ENCODE measurements at places on chromosomes 13 and 19. TPM values are rescaled to one million over a fixed set of nuclear protein-coding genes. Genes with fewer than 3 reads are reported as not detected.

- no peak for DNase-seq
Observed at GRCh38 chr19:57434386-57435061, 601 bp upstream of the ZNF749 start.

DNA sequence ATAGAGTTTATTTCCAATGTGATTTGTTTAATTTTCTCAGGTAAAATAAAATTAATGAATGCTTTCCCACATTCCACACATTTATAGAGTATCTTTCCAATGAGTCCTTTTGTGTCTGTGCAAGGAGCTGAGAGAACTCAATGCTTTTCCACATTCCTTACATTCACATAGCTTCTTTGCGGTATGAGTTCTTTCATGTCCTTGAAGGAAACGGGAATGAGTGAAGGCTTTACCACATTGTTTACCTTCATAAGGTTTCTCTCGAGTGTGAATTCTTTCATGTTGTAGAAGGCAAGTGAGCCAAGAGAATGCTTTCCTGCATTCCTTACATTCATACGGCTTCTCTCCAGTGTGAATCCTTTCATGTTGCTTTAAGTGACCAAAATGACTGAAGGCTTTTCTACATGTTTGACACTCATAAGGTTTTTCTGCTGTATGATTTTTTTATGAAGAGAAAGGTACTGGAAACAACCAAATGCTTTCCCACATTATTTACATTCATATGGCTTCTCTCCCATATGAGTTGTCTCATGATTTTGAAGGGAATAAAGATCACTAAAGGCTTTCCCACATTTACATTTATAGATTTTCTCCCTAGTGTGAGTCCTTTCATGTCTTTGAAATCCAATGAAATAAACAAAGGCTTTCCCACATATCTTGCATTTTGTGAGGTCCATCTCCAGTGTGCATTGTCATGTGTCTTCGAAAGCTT is 14.4 kb upstream of the ZNF442 start:
- no peak for DNase-seq

DNA sequence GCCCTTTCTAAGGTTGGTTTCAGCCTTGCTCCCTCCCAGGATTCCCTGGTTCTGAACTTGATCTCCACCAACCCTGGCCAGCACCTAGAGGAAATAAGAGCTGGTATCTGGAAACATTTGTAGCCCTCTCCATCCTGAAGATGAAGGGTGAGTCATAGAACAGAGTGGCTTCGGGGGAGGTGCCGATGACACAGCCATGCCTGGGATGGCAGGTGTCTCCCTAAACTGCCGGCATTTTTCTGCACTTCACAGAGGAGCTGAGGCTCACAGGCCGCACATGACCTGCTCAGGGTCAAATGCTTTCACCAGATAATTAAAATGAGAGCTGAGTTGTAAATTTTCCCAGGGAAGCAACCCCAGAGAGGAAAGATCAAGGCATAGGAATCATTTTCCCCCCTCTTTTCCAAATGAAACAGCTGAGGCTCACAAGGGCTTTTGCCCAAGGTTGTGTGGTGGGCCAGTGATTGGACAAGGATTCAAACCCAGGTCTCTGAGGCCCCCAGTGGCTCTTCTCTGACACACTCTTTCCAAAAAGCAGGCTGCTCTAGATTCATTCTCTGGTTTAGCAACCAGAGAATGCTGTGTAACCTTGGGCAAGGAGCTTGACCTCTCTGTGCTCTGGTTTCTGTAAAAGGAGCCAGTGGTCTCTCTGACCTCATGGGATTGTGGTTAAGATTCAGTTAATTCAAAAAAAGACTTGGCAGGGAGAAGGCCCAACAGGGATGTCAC is 1.2 kb upstream of the SLC25A42 start:
- DNase-seq = no peak

GRCh38 chr13:46810440-46810839 is 13.5 kb upstream of the ESD start:
- DNase-seq = no peak

GRCh38 chr19:7718668-7719067 is 13.2 kb downstream of the CLEC4G start:
- DNase-seq = no peak

DNA sequence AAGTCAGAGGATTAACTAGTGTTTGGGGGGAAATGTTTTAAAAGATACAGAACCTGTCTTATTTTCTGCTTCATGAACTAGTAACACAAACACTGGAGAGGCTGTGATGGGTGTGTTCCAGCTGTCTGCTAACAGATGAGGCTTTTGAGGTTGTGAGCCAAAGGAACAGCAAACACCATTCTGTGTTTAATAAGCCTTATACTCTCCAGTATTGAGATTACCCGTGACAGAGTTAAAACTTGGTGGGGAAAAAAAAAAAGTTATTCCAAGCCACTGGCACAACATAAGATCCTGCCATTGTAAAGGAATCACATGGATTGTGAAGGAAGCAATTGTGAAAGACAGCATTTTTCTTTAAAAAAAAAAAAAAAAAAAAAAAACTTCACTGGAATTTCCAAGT is 48.4 kb downstream of the KCTD12 start:
- no peak for DNase-seq

- DNase-seq = no peak
Observed at GRCh38 chr19:33374236-33374714, 766 bp downstream of the CEBPG start.

DNA sequence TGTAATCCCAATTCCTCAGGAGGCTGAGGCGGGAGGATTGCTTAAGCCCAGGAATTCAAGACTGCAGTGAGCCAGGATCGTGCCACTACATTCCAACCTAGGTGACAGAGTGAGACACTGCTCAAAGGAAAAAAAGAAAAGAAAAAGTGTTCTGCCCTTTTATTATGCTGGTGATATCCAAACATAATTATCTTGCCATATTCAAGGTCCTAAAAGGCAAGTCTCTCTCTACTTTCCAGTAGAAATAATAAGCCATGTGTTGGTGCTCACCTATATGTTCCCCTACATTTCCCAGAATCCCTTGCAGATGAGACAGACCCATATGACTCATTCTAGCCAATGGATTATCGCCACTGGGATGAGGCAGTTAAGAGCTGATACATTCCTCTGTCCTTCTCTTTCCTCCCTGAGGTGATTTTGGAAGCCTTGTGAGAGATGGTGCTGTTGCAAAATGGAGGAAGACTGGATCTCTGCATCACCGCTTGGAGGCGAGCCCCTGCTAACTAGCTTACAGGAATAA is 58.3 kb upstream of the MRI1 start:
- no peak for DNase-seq

GRCh38 chr13:44812818-44813217 is 176.5 kb downstream of the NUFIP1 start:
- DNase-seq = no peak

- no peak for DNase-seq
Observed at GRCh38 chr13:31878955-31879354, 139.6 kb downstream of the RXFP2 start.

GRCh38 chr19:50723069-50723468 is at the start of gene CLEC11A:
Gene CLEC11A (plus strand): TSS chr19:50723364. CDS start chr19:50723526, 162 bp downstream.
- DNase-seq = no peak

GRCh38 chr19:15696654-15697194 is 23.8 kb downstream of the CYP4F12 start:
- DNase-seq = no peak

- DNase-seq = no peak
Observed at GRCh38 chr19:17686023-17686521, 2.1 kb downstream of the UNC13A start.

- DNase-seq = no peak
Observed at GRCh38 chr13:99577934-99578917, 77.0 kb downstream of the TM9SF2 start.

DNA sequence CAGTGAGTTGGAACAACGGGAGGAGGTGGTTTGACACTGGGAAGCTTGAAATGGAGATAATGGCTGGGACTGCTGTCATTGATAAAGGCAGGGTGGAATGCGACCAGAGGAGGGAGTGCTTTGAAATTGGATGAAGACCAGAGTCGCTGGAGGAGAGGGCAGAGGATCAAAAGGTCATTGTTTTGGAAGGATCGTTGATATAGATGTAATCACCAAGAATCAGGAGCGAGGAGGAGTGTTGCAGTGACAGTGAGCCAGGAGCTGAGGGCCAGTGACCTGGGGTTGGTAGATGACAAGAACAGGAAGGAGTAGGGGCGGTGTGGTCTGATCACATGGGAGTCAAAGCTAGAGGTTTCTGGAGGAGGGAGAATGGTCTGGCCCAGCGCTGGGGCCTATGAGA is 25.3 kb downstream of the TM9SF2 start:
- no peak for DNase-seq

The INSL3 gene
- total RNA-seq = not detected

The C19orf73 gene
- 1.2 TPM for total RNA-seq
